Immature natural killer cell (primary cell): ENCODE measurements at places on chromosomes 6 and 20. TPM values are rescaled to one million over a fixed set of nuclear protein-coding genes. Genes with fewer than 3 reads are reported as not detected.

- DNase-seq: no peak
Observed at GRCh38 chr6:167691533-167692312, 135.0 kb upstream of the AFDN start.

DNA sequence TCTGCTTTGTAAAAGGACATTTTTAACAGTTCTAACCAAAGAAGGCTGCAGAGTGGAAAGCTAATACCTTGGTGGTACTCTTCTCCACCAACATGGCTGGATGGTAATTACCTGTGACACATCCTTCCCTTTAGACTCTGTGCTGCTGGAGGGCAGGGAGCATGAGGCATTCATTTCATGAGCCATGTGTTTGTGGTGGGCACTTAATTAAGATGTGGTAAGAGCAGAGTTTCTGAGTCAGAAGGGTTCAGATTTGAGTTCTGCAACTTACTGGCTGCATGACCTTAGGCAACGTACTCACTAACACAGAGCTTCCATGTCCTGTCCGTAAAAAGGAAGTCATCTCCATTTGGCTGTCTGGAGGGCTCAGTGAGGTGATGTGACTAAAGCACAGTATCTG is 9.1 kb upstream of the ZNF133 start:
- no peak for DNase-seq

DNA sequence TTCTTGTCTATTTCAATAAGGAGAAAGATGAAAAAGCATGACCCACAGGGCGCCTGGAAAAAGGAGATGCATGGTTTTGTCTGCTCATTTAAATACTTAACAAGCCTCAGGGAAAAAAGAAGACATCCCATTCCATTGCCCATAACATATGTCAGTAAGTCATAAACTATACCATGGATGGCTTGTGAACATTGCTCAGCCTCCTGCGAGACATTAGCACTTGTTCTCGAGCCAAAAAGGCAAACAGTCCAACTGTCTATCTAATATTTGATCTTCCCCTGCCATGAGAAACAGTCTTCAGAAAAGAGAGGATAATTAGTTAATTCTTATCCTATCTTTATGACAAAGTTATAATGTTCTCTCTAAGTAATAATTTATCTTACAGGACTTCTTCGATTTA is 527.4 kb downstream of the HACE1 start:
- DNase-seq: no peak

DNA sequence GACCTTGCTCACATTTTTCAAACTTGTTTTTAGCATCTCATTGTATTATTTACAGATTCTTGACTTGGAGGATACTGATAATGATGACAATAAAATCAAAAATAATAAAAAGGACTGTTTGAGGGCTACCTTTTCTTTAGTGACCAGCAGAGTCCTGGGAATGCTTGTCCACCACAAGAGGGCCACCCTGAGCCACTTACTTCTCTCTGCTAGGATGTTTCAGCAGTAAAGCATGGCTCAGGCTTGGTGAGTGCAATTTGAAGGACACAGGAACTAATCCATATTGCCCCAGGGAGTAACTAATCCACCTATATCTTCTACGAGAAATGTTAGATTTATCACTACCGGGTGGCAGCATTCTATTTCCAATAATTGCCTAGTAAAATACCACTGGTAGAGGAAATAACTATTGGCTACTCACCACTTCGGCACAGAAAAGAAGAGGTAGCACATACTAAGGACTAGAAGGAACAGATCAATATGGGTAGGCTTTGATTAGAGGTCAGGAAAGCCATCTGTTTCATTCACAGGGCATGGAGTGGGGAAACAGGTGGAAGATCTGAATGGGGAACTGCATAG is 5.8 kb upstream of the KIAA0408 start:
- peak; percentile 37 for DNase-seq

GRCh38 chr20:37282556-37282955 is 6.9 kb upstream of the MANBAL start:
- DNase-seq: no peak

- DNase-seq: no peak
Observed at GRCh38 chr6:150224820-150225219, 82.0 kb downstream of the PPP1R14C start.

DNA sequence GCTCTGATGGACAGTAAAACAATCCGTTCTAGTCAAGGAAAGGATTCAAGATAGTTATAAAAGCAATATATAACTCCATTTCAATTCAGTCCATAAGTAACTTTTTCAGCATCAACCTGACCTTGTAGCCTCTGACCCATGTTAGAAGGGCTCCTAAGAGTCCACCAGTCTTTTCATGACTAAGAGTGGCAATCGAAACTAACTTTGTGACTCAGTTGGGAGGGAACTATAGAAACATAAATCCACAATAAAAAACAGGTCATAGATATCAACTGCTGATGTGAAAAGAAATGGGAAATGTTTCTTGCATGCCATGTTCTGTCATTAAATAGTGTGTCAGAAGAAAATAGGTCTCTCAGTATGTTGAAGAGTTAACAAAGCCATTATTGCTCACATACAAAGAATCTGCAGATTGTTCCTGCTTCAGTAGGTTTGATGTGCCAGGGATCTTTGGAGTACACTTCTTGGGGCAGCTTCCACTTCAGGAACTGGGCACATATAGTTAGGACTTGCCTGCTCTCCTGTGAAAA is 16.2 kb upstream of the RBL1 start:
- DNase-seq: no peak

DNA sequence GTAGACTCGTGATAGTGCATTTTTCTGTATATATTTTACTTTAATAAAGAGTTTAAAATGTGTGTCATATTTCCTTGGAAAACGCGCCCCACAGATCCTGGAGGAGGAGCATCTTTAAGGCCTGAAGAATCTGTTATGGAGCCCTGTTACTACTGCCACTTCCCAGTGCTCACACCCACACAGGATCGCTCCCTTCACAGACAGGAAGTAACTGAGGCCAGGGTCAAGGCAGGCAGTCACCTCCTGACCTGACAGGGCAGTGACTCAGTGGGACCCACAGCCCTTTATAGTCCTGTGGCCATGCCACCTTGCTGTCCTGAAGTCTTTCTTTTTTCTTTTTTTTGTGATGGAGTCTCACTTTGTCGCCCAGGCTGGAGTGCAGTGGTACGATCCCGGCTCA is 9.0 kb downstream of the RRBP1 start:
- no peak for DNase-seq

GRCh38 chr6:148955441-148955840 is 208.6 kb downstream of the UST start:
- no peak for DNase-seq

GRCh38 chr20:13856354-13856753 is 71.5 kb downstream of the NDUFAF5 start:
- DNase-seq: no peak

GRCh38 chr20:2301164-2301622 is 5.4 kb downstream of the TGM3 start:
- DNase-seq: peak; percentile 1

DNA sequence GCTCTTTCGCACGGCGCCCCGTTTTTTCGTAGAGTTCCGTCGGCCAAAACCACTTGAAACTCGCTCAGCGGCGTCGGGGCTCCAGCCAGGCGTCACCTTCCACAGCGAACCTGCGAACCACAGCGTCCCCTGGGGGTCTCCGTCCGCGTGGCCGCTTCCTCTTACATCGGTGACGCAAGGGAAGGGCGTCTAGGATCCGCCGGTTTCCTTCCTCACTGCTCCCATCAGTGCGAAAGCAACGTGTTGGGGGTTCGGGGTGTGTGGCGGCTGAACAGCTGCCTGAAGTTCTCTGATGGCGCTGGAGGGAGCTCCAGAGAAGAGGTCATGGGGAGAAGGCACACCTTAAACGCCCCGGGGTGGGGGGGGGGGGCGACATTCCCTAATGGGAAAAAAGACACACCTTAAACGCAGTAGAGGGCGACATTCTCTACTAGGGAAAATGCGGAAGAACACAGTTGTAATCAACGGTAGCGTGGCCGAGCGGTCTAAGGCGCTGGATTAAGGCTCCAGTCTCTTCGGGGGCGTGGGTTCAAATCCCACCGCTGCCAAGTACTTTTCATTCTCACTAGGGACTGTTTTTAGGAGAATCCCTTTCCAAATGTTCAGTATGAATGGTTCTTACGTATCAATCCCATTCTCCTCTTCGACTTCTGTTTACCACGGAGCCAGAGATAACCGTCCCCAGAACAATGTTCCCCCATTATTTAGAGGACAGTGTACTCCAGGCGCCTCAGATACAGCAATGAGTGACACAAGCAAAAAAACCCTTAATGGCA is 16.4 kb downstream of the ZNF311 start:
- peak; percentile 63 for DNase-seq

DNA sequence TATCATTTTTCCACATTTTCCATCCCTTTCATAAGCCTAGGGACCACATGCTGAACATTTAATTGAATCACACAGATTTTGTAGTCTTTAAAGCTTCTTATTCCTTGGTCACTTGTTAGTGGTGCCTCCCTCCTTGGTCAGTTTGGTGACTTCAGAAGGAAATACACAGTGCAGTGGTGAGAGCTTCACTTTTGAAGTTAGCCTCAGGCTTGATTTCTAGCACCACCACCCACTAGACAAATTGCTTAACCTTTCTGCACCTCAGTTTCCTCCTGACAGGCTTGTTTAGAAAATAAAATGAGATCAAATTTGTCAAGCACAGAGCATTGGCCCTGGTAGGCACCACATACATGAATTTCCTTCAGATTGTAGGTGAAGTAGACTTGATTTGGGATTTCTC is 91.7 kb downstream of the FOXO3 start:
- DNase-seq: peak; percentile 21

DNA sequence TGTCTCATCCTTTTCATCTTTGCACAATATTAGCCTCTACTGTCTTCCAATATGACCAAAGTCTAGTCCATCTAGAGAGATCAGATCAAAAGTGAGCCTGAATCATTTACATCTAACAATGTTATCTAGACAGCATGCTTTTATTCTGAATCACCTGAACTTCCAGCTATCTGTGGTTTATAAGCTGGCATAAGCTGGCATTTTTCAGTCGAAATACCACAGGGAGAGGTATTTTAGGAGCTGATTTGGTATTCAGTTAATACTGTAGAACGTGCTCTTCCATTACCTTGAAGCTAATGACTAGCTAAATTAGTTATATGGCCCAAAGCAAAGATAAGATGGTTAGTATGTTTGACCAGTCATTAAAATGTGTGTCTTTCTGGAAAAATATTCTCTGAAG is 188.3 kb upstream of the AGPAT4 start:
- no peak for DNase-seq

- DNase-seq: no peak
Observed at GRCh38 chr20:22475662-22476061, 108.7 kb downstream of the FOXA2 start.

DNA sequence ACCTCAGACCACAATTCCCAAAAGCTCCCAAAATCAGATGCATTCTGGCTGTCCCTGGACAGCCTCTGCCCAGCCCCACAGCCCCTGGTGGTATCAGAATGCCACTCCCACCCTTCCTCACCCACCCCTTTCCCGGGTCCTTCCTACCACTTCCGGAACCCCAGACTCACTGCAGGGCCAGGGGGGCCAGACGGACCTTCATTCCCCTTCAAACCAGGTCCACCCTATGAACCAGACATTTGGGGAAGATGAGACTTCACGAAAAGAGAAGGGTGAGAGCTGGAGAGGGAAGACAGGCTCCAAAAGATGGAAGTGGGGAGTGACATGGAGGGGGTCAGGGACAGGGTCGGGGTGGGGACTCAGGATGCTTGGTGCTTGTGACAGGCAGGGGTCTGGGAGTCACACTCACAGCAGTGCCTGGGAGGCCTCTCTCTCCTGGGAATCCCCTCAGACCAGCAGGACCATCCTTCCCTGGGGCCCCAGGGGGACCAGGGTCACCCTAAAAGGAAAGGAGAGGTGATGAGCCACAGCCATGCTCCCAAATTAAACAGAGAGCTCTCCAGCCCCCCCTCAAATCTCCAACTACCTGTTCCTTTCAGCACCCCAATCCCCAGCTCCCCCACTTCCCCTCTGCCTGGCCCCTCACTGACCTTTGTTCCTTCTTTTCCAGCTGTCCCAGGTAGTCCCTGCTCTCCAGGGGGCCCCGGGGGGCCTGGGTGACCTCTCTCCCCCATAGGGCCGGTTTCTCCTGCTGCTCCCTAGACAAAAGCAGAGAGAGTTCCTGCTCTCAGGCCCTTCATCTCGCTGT is 20.2 kb downstream of the COL11A2 start:
- no peak for DNase-seq

- no peak for DNase-seq
Observed at GRCh38 chr6:255041-255750, 37.1 kb upstream of the DUSP22 start.

DNA sequence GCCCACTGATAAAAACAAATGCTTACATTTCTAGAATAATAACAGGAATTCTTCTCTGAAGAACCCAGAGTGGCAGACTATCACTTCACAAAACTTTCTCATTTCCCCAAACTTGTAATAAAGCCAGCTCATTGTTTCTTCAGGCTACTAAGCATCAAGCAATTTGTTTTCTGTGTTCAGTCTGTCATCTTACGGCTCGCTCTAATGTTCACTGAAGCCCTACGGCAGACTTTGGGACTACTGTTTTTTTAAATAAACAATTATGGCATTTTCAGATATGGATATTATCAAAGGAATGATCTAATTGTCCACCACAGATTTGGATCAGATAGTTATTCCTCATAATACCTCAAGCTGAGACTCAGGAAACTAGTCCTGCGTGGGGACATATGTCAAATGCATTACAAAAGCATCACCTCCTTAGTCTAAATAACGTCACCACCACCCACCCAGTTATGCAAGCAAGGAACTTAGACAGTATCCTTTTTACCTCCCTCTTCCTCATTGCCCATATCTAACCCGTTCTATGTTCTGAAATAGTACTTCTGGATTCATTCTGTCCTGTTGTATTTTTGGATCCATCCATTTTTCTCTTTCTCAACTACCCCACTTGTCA is 415.1 kb downstream of the PLCB1 start:
- no peak for DNase-seq

DNA sequence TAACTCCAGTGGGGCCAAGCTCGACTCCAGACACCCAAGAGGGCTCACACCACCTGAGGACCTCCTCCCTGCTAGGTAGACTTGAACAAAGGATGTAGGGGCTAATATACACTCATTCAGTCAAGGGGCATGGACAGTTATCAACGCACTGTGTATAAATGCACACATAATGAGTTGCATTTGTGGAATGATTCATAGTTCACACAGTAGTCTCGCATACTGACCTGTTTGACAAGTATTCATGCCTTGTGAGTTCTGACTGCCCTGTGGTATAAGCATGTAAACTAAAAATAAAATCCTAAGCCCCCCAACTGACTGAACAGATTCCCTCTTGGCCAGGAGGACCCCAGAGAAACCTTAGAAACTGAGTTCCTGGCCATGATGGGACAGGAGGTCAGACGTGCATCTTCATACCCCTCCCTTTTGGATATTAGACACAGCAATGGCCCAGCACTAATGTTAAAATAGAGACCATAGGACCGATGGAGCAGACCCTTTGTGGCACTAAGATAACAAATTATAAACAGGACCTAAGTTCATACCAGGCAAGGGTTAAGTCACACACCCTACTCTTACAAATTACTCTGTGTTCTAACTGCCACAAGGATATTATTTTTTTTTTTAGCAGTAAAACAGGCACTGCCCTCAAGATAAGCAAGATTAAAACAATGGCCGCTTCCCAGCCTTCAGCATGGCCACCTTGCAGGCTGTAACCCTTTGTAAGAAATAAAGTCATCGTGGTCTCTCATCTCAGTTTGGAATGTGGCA is 124.4 kb downstream of the TTLL2 start:
- no peak for DNase-seq

Gene UNC93A
- not detected for polyA plus RNA-seq

Gene TFAP2A
- not detected for polyA plus RNA-seq

Gene GRM1
- polyA plus RNA-seq: not detected

Gene POM121L2
- polyA plus RNA-seq: not detected

Gene ZNF292
- polyA plus RNA-seq: 29.8 TPM

Gene TCP11
- not detected for polyA plus RNA-seq

Gene TAGAP
- polyA plus RNA-seq: 114 TPM
